OCI-M1 (cell line): ENCODE measurements at places on chromosomes 13 and 19.

DNA sequence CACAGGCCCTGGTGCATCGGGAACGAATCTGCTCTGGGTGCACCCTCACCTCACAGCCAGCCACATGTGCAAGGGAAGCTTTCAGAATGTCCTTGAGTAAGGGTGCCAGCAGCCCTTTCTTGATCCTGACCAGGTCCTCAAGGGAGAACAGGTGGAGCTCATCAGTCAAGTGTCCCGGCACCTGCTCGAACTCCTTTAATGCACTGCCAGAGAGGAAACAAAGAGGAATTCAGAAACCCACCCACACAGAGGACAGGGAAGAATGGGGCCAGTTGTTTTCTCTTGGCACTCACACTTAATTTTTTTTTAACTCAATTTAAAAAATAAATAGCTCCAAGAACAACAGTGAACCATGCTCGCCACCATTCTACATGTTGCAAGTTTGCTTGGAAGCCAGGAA lies 41.7 kb downstream of the RUBCNL start:
- DNase-seq, result no peak

DNA sequence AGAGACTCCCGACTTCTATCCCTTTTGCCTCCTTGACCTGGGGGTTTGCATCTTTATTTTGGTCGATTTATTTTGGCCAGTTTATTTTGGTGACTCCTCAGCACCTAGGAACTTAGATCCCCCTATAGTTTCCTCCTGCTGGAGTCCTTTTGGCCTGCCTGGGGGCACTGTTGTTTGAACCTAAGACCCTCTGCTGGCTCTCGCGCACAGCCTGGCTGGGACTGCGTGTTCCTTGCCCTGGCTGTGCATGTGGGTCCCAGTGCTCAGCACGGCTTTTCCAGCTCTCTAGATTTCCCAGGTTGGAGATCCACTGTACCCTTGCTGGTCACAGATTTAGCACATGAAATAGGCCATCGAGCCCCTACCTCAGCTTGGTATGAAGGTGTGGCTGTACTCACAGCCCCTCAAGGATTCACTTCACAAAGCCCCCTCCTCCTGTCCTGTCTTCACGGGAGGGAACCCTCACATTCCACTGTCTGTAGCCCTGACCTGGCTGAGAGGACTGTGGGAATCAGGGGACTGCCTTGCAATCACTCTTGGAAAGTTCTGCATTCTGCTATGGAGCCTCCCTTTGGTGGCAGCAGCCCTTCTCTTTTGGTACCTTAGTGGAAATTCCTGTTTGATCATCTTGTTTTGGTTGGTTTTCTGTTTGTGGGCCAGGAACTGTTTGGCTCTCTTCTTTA lies 8.3 kb downstream of the UBAC2 start:
- no peak for DNase-seq

DNA sequence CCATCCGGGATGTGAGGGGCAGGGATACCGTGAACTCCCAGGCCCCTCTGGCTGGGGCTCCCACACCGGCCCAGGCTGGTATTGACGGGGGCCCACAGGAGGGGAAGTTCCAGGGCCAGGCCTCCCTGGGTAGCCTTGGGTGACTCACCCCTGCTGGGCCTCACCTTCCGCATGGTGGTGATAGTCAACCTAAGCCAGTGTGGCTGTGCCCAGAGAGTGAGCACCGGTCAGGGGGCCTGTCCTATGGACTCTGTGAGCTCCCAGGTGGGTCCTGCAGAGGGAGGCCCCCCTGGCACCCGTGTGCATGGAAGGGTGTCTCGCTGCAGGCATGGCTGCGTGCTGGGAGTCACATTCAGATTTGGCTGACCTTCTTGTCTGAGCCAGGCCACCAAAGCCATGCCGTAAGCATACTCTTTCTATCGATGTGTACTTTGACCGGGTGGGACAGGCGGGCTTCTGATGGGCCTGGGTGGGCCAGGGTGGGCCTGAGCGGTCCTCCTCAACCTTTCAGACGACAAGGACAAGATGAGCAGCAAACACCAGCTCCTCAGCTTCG lies 27.6 kb downstream of the DHX34 start:
- no peak for DNase-seq

DNA sequence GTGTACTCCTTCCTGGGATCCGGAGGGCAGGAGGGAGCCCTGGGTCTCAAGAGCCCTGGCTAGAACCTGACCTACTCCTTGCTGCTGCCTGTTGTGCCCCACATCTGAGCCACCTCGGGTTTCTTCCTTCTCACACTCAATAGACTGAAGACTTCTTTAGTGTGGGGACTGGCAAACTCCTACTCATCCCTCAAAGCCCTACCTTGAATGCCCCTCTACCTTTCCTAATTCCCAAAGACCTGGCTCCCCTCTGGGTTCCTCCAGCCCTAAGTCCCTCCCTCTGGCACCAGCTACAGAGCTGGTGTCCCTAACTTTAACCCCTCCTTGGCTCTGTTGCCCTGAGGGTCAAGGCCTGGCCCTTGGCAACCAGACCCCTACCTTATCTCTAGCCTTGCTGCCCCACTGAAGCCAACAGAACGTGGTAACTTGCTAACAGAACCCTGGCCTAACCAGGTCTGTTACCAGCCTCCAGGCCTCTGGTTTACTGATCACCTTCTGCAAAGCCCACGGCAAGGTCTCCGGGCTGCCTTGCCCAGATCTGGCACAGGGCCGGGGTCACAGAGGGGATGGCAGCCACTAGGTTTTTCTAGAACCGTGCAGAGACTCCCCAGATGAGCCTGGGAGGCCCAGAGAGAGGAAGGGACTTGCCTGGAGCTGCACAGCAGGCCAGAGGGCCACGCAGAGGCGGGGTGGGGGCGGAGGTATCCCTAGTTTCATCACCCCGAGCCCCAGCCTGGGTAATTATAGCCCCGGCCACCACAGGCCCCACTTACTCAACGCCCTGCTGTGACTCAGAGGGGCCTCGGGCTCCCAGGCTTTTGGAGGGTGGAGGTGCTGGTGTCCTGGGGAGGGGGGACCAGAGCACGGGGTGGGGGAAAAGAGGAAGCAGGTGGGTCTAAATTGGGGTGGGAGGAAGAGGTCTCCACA lies 15.3 kb downstream of the ZBTB7A start:
- DNase-seq, result no peak

GRCh38 chr13:34411894-34412293 lies 530.2 kb upstream of the NBEA start:
- DNase-seq, result no peak

DNA sequence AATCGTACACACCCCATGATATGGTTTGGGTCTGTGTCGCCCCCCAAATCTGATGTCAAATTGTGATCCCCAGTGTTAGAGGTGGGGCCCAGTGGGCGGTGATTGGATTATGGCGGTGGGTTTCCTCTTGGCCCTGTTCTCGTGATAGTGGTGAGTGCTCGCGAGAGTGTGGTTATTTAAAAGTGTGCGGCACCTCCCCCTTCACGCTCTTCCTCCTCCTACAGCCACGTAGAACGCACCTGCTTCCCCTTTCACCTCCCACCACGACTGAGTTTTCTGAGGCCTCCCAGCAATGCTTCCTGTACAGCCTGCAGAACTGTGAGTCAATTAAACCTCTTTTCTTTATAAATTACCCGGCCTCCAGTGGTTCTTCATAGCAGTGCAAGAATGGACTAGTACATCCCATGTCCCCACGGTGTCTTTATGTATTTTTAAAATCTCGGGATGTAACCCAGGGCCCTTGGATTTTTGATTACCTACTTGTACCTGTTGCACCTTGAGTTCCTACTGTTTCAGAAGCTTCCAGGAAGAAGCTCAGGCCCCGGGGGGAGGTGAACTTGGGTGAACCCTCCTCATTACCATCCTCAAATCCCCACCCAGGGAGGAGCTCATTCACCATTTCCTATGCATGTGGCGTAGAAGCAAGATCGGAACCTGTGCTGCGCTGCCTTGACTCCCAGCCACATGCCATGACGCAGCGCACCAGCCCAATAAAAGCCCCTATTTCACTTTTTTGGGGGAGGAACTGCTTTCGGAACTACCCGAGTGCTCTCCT lies 52.4 kb downstream of the TEX29 start:
- DNase-seq, result no peak

- peak; percentile 64 for DNase-seq
These were observed 666 bp downstream of the BIVM start for GRCh38 chr13:102799426-102800144.

GRCh38 chr19:47760632-47760999 lies 15.3 kb downstream of the NOP53 start:
- DNase-seq, result no peak

GRCh38 chr19:38949580-38950367 lies 19.0 kb downstream of the MRPS12 start:
- no peak for DNase-seq

DNA sequence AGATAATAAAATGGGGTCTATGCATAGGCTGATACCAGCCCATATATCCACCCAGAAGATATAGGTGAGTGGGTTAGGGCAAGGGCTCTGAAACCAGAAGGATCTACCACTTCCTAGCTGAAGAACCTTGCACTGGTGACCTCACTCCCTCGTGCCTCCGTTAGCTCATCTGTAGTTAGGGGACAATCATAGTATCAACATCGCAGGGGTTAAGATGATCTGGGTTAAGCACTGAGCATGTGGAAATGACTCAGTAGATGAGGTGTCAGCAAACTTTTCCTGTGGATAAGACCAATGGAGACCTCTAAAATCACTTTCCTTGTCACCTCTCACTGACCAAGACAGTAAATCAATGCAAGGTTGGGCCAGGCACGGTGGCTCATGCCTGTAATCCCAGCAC lies 30.5 kb downstream of the TNFSF14 start:
- DNase-seq, result peak; percentile 8

- DNase-seq, result no peak
These were observed 14.4 kb downstream of the HAUS8 start for GRCh38 chr19:17060802-17061201.

- DNase-seq, result no peak
These were observed 4.3 kb downstream of the CDX2 start for GRCh38 chr13:27964741-27965323.

- no peak for DNase-seq
These were observed 20.5 kb upstream of the ZNF846 start for GRCh38 chr19:9789066-9789465.

GRCh38 chr19:5048727-5049553 lies 80.0 kb downstream of the KDM4B start:
- no peak for DNase-seq

GRCh38 chr13:71876648-71877255 lies 9.7 kb upstream of the DACH1 start:
- no peak for DNase-seq

DNA sequence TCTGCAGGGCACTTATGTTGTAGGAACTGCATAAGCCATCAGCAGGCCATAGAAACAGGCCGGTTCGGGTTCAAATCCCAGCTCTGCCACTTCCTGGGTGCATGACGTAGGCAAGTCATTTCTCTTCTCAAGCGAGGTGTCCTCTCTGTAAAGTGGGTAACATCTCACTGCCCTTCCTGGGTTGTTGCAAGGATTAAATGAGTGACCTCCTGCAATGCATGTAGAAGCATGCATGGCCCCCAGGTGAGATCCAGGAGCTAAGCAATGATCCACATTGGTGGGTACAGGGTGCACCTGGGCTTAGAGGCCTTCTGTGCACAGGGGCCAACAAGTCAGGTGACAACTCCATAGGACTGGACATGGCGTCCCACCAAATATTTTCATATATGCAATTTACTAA lies 13.8 kb downstream of the PHLDB3 start:
- DNase-seq, result no peak
